ENCODE measurements at places on chromosomes 12 and 14. TPM values are rescaled to one million over a fixed set of nuclear protein-coding genes. Genes with fewer than 3 reads are reported as not detected.

Gene SLC5A8
- total RNA-seq = not detected

Gene TAS2R31
- not detected for total RNA-seq

Gene OR6C2
- not detected for total RNA-seq

Gene COCH
- 25.2 TPM for total RNA-seq

Gene SLC17A8
- total RNA-seq = not detected

Gene ADCY4
- not detected for total RNA-seq

Gene OAS3
- total RNA-seq = 23.5 TPM
